Heart left ventricle (tissue), 16 donors: ENCODE measurements at places on chromosomes 7 and 10. TPM values are rescaled to one million over a fixed set of nuclear protein-coding genes. Genes with fewer than 3 reads are reported as not detected.

CDH23 gene
- 3.3 TPM for polyA plus RNA-seq

PAPOLB gene
- polyA plus RNA-seq = 0.11 TPM

ECHS1 gene
- 132 TPM for polyA plus RNA-seq

MMD2 gene
- not detected for polyA plus RNA-seq

CFAP43 gene
- 0.11 TPM for polyA plus RNA-seq

OR2A42 gene
- not detected for polyA plus RNA-seq

CRYGN gene
- not detected for polyA plus RNA-seq

ADRA2A gene
- 0.36 TPM for polyA plus RNA-seq

ABCB4 gene
- 9.4 TPM for polyA plus RNA-seq

STEAP1 gene
- polyA plus RNA-seq = 0.34 TPM

CLCN1 gene
- polyA plus RNA-seq = not detected

FKBP6 gene
- not detected for polyA plus RNA-seq

MYL7 gene
- 2,597 TPM for polyA plus RNA-seq

AGR3 gene
- not detected for polyA plus RNA-seq

CFAP69 gene
- 1.0 TPM for polyA plus RNA-seq

CYP2C19 gene
- not detected for polyA plus RNA-seq

SNX10 gene
- 0.38 TPM for polyA plus RNA-seq

PDE6C gene
- not detected for polyA plus RNA-seq

NEBL gene
- polyA plus RNA-seq = 187 TPM

CASTOR2 gene
- polyA plus RNA-seq = 11.1 TPM

LOXL4 gene
- polyA plus RNA-seq = 13.5 TPM

LLCFC1 gene
- not detected for polyA plus RNA-seq

OR6V1 gene
- polyA plus RNA-seq = not detected

FXYD4 gene
- polyA plus RNA-seq = 0.14 TPM

NODAL gene
- not detected for polyA plus RNA-seq

FOXP2 gene
- 0.25 TPM for polyA plus RNA-seq

PAXIP1 gene
- 3.5 TPM for polyA plus RNA-seq

KCNMA1 gene
- polyA plus RNA-seq = 0.53 TPM

DDX21 gene
- polyA plus RNA-seq = 8.0 TPM

SPDYE6 gene
- not detected for polyA plus RNA-seq

PAX4 gene
- polyA plus RNA-seq = not detected

GIMAP8 gene
- 11.7 TPM for polyA plus RNA-seq

KCTD7 gene
- 12.6 TPM for polyA plus RNA-seq

GCK gene
- 3.6 TPM for polyA plus RNA-seq

SPDYE8 gene
- polyA plus RNA-seq = not detected

PRSS37 gene
- polyA plus RNA-seq = not detected

LRRC18 gene
- not detected for polyA plus RNA-seq

EEF1AKMT2 gene
- 10.5 TPM for polyA plus RNA-seq

EZH2 gene
- polyA plus RNA-seq = 0.61 TPM

FRAT1 gene
- polyA plus RNA-seq = 1.1 TPM

GHRHR gene
- polyA plus RNA-seq = not detected

EPDR1 gene
- 15.7 TPM for polyA plus RNA-seq

TMEM178B gene
- 1.2 TPM for polyA plus RNA-seq

HYAL4 gene
- not detected for polyA plus RNA-seq

ECHDC3 gene
- polyA plus RNA-seq = 115 TPM

ACTR3C gene
- 2.2 TPM for polyA plus RNA-seq

ZNF394 gene
- polyA plus RNA-seq = 13.9 TPM

DYDC1 gene
- polyA plus RNA-seq = not detected

RAPGEF5 gene
- polyA plus RNA-seq = 10.8 TPM

ELFN1 gene
- 2.6 TPM for polyA plus RNA-seq

DDX56 gene
- polyA plus RNA-seq = 34.1 TPM

TMEM196 gene
- polyA plus RNA-seq = not detected

SH2B2 gene
- polyA plus RNA-seq = 0.50 TPM

DPCD gene
- 29.9 TPM for polyA plus RNA-seq

ACTL6B gene
- polyA plus RNA-seq = not detected

TFPI2 gene
- 1.7 TPM for polyA plus RNA-seq

CASP7 gene
- polyA plus RNA-seq = 18.8 TPM

CPN1 gene
- not detected for polyA plus RNA-seq

CHCHD2 gene
- polyA plus RNA-seq = 245 TPM
